ENCODE measurements at places on chromosomes 6 and 20. TPM values are rescaled to one million over a fixed set of nuclear protein-coding genes. Genes with fewer than 3 reads are reported as not detected.

The HIVEP2 gene
- 29.0 TPM for total RNA-seq

The TUBB2B gene
- total RNA-seq, result 2.8 TPM

The PPP1R3G gene
- total RNA-seq, result 2.9 TPM

The SFTA2 gene
- 1.0 TPM for total RNA-seq

The MKKS gene
- total RNA-seq, result 16.7 TPM

The FOXS1 gene
- not detected for total RNA-seq

The COL12A1 gene
- 40.4 TPM for total RNA-seq

The MAP1LC3A gene
- 36.2 TPM for total RNA-seq

GRCh38 chr20:45972500-45973183 is 639 bp upstream of the ZNF335 start:
- DNase-seq, result no peak

- DNase-seq, result no peak
Observed at GRCh38 chr6:150230832-150231524, 88.1 kb downstream of the PPP1R14C start.

- no peak for DNase-seq
Observed at GRCh38 chr6:89454300-89454699, 21.3 kb downstream of the ANKRD6 start.

DNA sequence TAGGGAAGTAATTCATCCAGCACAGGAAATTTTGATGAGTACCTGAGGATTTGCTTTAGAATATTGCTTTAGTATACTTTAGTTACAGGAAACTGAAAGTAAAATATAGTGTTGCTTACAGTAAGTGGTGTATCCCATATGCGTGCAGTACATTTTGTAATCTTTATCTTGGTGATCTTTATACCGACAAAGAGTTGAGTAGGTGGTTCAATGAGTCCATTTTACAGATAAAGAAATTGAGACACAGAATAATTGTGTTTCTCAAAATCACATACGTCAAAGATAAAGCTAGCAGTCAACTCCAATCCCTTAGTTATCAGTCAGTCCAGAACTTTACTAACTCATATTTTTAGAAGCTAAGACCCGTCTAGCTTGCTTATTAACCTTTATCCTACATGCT is 65.8 kb upstream of the E2F3 start:
- DNase-seq, result no peak

- DNase-seq, result no peak
Observed at GRCh38 chr6:1143655-1144054, 168.2 kb upstream of the FOXQ1 start.

DNA sequence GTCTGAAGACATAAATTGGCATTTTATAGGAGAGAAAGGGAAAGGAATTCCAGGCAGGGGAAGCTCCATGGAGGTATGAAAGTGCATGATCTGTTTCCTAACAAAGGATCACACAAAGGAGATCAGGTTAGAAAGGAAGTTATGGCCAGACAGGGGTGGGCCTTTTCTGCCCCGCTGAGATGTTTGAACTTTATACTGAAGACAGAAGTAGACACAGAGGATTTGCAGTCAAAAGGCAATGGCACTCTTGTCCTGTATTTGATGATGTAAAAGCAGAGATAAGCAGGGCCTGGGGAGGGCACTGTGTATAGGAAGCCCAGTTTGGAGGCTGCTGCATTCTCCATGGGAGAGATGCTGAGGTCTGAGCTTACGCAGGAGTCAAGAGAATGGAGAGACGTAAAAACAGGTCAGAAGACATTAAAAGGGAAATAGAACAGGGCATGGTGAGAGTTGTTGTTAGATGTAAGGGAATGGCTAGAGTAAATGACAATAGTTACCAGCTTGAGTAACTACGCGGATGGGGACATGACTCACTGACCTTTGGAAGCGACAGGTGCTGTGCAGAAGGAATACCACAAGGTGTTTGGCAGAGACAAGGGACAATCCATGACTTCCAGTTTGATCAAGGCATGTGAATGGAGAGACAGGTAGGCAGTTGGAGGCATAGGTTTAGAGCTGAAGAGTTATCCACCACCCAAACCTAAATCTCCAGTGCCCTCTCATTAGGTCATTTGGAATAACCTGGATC is 190.6 kb upstream of the SASH1 start:
- no peak for DNase-seq

DNA sequence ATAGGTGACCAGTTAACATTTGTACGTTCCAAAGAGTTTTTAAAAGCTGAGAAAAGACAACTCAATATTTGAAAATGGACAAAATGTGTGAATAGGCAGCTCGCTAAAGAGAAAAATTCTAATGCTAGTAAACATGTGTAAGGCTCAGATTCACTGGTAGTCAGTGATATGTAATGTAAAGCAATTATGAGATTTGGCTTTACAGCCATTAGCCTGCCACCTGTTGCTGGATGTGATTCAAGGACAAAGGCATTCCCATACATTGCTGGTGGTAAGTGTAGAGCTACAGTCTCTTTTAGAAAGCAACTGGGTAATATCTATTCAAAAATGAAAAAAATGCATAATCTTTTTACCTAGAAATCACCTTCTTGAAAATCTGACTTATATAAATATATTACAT is 114.3 kb downstream of the COL19A1 start:
- no peak for DNase-seq

- DNase-seq, result no peak
Observed at GRCh38 chr20:61570646-61571195, 318.7 kb downstream of the CDH4 start.

DNA sequence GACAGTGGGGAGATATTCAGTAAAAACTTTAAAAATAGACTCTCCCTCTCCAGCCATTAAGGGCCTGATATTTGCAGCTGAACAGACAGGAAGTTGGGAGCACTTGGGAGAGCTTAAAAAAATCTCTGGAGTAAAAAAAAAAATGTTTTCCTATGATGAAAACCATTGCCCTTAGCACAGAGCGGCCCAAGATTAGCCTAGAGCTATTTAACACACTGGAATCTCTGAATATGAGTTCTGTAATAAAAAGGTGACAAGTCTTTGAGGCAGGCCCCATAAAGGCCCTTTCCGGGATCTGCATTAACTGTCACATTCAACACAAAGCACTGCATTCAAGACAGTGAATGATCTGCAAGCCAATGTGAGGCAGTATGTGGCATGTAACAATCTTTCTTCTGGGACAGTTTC is 393.7 kb downstream of the ZFAND3 start:
- DNase-seq, result no peak

GRCh38 chr20:8388141-8388540 is 256.1 kb downstream of the PLCB1 start:
- no peak for DNase-seq

- no peak for DNase-seq
Observed at GRCh38 chr6:113697632-113698410, 159.3 kb upstream of the MARCKS start.

DNA sequence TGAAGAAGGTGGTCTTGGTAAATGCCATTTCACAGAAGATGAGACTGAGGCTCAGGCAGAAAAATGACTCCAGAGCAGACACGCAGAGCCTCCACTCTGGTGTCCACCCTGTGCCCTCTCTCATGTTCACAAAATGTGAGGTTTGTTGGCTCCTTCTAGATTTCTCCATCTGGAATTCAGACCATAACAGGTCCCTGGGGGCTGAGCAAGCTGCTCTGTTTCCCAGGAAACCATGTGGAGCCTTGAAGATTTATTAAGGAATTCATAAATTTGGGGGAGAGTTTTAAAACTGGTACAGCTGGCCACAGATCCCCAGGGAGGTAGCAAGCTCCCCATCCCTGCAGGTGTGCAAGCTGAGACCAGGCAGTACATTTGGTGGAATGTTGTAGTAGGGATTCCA is 38.8 kb upstream of the SIRPA start:
- no peak for DNase-seq

DNA sequence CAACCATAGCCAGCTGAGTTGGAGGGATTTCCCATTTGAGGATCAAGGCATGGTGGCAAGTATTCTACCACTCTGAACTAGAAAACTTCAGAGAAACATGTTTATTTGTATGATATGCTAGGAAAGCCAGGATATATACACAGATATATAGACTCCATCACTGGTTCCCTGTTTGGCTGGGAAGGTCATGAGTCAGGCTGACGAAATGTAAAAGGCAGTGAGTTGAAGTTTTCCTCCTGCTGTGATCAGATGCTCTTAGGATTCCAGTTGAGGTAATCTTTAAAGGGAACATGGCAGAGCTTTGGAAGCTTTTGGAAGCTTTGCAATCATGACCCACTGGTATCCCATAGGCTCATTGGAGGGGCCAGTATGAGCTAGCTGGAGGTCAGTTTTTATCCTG is 1369.1 kb downstream of the EPHA7 start:
- DNase-seq, result no peak

- no peak for DNase-seq
Observed at GRCh38 chr6:49339096-49339495, 124.0 kb downstream of the MMUT start.

GRCh38 chr6:100296810-100297544 is 167.7 kb downstream of the SIM1 start:
- no peak for DNase-seq

DNA sequence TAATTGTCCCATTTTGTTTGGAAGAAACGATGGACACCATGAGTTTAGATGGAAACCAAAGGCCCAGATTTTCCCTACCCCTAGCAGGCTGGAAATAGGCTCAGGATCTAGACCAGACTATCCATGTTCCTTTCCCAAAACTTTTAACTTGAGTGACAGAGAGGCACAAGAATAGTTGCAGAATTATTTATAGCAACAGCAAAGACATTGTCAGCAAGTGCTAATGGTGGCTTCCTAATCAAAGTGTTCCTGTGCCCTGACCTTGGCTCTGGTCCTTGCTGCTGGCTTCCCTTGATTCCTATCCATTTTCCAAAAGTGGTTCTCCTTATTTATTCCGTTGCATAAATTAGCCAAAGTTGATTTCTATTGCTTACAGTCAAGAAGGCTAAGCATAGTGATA is 103.1 kb downstream of the RNGTT start:
- DNase-seq, result no peak

DNA sequence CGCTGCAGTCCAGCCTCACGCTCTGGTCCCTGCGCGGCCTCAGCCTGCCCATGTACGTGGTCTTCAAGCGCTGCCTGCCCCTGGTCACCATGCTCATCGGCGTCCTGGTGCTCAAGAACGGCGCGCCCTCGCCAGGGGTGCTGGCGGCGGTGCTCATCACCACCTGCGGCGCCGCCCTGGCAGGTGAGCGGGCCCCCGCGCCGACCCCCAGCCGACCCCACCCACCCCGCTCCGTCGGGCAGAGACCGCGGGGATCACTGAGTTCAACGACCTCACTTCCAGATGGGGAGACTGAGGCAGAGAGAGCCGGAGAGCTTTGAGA is 545 bp downstream of the SLC35D3 start:
- no peak for DNase-seq

- DNase-seq, result no peak
Observed at GRCh38 chr6:41655176-41655575, 16.9 kb downstream of the MDFI start.

DNA sequence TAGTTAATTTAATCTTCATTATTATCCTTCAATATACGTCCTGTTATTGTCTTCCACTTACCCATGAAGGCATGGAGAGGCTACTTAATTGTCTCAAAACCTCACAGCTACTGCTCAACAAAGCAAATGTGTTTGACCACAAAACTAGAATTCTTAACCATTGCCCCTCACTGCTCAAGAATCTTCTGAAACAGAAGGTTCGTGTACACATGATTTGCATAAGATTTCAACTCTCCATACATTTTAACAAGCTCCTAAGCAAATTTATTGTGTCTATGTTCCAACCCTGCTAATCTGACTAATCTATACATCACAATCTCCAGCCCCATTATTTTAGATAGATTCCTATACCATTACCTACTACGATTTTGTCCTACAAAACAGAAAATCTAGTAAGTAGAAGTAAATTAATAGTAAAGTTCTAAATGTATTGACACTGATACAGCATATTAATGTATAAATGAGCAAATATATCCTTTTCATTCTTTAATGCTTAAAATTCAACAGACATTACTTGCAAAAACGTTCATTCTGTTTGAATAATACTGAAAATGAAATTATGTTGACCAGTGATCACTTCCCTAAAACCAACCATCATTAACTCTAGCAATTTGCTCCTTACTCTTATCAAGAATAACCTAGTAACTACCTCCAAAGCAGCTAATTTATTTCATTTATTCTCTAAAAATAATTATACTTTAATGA is 89.7 kb upstream of the RNF217 start:
- no peak for DNase-seq

GRCh38 chr6:901696-902460 is 208.9 kb upstream of the EXOC2 start:
- DNase-seq, result no peak

DNA sequence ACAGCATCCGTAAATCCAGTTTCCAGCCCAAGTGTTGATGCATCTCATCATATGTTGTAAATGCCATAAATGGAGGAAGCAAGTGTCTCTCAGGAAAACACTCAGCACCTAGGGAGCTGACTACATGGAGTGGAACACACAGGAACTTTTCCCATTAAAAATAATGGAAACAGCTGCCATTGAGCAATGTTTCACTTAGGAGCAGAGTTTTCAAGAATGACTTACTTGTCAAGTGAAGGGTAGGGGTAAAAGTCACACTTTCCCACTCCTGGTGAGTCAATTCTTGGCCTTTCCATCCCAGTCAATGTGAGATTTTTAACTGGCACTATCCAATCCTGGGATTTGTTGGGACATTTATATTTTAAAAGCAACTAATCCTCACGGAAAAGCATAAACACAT is 119.4 kb upstream of the ASF1A start:
- no peak for DNase-seq

DNA sequence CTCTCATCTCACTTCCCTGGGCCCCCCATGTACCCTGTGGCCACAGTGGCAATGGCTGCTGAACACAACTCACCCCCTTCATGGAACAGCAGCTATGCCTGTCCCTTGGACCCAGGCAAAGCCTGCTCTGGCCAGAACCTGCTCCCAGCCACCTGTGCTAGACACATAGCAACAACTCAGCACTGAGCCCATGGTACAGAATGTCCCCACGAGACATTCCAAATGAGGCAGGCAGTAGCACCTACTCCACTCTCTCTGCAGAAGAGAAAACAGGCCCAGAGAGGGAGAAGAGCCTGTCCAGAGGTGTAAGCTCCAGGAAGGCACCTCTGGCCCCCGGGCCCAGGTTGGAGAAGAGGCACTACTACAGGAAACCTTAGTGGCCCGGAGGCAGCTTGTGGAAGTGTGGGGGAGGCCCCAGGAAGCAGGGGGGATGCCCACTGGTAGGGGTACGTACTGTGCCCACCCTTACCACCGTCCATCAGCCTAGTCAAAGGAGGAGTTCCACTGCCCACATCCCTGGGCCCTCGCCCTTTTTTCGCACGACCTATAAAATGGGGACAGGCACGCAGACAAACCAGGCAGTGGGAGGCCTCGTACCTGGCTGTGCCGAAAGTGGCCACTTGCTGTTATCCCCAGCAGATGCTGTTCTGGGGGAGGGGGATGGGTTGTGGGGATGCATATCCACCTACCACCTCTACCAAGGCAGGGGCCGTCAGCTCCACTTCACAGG is 97.2 kb downstream of the ASXL1 start:
- no peak for DNase-seq

- DNase-seq, result no peak
Observed at GRCh38 chr6:108755257-108756240, 92.7 kb upstream of the ARMC2 start.

Measured in ureter (tissue), 1 donor.